ENCODE measurements at places on chromosomes 2 and 18.
A peak's percentile ranks its signal among the peaks of the same experiment; 100 is the strongest.

DNA sequence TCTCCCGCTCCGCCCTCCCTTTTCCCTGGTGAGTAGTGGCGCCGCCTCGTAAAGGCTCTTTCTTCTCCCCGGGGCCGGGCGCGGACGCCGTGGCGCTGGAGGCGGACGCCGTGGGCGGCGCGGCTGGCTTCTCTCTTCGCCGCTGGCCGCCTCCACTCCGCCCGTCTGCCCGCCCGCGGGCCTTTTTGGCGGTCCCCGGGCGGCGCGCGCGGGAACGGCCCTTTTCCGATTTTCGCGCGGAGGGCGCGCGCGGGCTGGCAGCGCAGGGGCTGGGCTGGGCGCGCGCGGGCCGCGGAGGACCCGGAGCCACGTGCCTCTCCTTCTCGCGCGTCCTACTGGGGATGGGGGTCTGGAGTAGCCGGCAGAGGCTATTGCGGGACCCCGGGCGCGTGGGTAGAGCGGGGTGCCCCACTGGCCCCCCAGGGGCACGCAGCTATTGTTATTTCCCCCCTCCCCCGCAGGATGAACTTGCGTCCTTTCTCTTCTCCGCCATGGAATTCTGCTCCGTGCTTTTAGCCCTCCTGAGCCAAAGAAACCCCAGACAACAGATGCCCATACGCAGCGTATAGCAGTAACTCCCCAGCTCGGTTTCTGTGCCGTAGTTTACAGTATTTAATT lies 472 bp downstream of the SLC20A1 start:
- peak; percentile 49 for DNase-seq

DNA sequence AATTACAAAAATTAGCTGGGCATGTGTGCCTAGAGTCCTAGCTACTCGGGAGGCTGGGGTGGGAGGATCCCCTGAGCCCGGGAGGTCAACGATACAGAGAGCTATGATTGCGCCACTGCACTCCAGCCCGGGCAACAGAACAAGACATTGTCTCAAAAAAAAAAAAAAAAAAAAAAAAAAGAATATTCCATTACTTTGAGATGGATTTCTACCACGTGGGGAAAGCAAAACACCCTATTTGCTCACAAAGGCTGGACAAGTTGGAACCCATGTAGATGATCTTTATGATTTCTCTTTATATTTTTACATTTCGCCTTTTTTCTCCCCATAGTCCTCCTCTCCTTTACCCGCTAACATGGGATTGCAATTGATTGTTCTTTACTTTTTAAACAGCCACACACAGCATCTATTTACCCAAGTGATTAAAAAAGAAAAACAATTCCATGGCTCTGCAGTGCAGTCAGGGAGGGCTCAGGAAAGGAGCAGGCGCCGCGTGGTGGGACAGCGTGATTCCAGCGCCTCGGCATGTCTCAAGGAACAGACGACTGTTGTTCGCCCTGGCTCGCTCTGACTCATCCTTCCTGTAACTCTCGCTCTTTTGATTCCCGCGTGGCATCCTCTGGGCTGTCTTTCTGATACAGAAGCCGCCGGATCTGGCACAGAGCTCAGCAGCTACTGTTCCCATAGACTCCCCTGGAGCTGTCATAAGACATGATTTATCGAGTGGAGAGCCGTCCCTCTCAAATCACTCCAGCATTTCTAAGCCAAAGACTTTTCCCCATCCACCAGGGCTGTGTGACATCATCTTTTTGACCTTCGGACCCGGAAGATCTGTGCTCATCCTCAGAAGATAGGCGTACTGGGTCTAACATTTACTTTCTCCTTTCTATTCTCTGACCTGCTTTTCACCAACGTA lies 230.4 kb upstream of the AGAP1 start:
- DNase-seq, result no peak

- DNase-seq, result no peak
These were observed 36.4 kb upstream of the TBR1 start for GRCh38 chr2:161379740-161380139.

DNA sequence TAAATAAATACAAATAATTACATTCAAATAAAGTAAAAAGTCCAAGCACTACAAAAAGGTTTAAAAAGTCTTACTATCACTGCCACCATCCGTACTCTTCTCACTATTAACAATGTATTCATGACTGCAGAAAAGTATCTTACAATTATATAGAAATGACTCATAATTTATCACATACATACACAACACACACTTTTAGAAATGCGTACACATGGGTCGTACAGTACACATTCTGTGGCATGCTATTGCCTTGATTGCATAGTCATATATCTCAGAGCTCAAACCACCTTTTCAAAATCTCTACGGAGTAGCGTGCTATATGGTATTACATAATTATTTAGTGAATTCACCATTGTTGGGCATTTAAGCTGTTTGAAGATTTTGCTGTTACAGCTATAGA lies 41.6 kb upstream of the ANXA4 start:
- DNase-seq, result no peak

- DNase-seq, result no peak
These were observed 55.2 kb upstream of the FAM136A start for GRCh38 chr2:70356941-70357683.

DNA sequence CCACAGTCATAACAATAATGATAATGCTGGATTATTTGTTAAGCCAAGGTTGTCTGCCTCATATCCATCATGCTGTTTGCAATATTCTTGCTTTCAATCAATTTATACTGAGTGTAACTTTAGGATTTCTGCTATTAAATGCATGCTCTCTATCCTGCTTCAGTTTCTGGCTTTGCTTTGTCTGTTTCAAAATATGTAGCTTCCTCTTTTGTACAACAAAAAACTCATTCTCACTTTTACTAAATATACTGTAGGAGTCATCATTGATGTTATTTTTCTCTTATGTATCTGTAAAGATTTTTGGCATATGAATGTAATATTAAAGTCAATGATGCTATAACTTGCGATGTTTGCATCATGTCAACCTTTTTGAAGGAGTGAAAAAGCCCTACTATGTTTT lies 149.3 kb downstream of the GPD2 start:
- DNase-seq, result no peak

DNA sequence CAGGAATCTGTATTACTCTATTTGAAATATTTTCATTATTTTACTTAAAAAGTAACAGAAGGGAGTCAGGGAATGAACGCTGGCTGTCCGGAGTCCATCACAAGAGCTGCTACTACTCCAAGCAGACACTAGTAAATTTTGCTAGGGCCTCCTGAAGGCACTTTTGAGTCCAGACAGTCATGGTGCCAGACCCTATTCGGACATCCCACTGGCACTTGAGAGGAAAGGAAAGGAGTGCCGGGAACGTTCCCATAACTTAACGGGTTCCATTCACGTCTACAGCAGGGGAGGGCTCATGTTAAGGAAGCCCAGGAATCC lies 563 bp upstream of the GMCL1 start:
- no peak for DNase-seq

DNA sequence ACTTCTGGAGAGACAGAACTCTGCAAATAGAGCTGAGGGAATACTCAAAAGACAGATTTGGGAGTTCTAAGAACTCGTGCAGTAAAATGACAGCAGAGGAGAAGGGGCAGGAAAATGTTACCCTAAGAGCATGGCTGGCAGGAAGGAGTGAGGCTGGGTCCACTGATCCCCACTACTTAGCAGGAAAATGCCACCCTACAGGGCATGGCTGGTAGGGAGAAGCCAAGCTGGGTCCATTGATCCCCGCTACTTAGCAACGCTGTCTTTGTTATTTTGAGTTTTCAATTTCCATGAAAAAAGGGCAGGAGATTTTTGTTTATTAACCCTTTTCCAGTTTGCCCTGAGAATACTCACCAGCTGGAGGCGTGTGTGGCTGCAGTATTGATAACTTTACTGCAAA lies 100.3 kb upstream of the TMEM200C start:
- DNase-seq, result no peak

GRCh38 chr18:52816121-52816520 lies 476.1 kb downstream of the DCC start:
- DNase-seq, result no peak

DNA sequence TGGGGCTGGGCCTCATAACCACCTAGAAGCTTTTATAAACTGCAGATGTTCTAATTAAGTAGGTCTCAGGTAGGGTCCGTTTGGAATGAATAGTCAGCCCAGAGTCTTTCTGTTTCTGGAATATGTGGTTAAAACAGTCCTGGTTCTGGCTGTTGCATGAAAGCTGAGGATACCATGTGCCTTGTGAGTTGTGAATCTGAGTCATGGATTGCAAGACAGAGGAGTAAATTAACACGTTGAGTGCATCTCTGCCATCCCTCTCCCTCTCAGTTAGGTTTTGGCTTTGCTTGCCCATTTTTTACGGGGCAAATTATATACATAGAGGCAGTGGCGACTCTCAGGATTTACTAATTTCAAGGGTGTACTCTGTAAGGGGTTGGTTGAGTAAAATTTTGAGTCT lies 59.1 kb downstream of the NCK2 start:
- no peak for DNase-seq

DNA sequence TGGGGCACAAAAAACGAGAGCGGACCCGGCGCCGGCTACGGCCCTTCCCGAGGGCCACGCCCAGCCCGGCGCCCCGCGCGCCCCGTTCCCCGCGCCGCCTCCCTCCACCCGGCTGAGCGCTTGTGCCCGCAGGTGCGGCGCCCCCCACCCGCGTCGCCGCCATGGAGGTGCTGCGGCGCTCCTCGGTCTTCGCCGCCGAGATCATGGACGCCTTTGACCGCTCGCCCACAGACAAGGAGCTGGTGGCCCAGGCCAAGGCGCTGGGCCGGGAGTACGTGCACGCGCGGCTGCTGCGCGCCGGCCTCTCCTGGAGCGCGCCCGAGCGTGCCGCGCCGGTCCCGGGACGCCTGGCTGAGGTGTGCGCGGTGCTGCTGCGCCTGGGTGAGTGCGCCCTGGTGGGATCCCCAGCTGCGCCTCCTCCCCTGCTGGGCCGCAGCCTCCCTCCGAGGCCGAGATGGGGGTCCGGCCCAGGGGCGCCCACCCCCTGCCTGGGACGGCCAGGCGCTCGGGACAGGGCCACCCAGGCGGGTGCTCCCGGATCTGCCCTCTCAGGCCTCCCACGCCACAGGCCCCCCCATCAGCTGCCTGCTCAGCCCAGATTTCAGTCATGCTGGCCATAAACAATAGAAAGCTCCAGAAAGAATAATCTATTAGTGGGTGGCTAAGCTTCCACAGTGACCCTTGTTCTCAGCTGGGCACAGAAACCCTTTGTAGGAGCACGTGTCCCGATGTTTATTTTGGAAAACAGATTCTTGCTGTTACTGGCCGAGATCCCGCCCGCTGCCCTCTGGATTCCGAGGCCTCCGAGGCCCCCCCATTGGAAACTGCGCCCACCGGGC lies 997 bp downstream of the BOK start:
- DNase-seq, result no peak

- peak; percentile 65 for DNase-seq
These were observed 15.3 kb downstream of the CHRNA1 start for GRCh38 chr2:174748948-174749347.

GRCh38 chr2:15890936-15891905 lies 49.1 kb upstream of the MYCN start:
- DNase-seq, result no peak

- DNase-seq, result no peak
These were observed 115.6 kb upstream of the AGAP1 start for GRCh38 chr2:235378246-235378645.

- no peak for DNase-seq
These were observed 6.4 kb downstream of the TRAK2 start for GRCh38 chr2:201444746-201445465.

GRCh38 chr2:142478206-142478605 lies 347.4 kb upstream of the LRP1B start:
- DNase-seq, result no peak

- no peak for DNase-seq
These were observed 13.4 kb downstream of the STAMBP start for GRCh38 chr2:73841912-73842738.

DNA sequence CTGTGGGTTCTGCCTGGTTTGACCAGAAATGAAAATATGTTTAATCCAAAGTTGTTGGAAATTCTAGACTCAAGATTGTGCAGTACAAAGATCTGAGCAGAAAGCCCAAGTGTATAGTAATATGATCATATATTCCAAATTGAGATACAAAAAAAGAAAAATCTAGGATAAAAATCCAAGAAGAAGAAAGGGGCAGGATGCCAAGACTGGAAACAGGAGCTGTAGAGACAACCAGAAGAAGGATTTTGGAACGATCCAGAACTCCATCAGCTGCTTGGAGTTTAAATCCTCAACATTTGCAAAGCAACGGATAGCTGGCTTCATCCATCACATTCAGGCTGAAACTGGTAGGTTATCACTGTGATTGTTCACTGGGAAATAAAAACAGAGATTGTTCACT lies 333.6 kb upstream of the UBE2E3 start:
- DNase-seq, result no peak

DNA sequence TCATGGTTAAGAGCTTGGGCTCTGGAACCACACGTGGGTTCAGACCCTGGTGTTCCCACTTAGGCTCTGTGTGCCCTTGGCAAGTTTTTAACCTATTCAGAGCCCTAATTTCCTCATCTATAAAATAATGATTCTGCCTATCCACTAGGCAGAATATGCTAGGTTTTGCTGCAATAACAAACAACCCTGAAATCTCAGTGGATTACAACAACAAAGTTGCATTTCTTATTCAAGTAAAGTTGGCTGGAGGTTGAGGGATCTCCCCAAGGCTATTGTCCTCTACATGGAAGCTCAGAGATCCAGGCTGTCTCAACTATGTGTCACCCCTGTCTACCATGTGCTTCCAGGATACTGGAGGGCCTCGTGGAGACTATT lies 275.4 kb upstream of the SIX2 start:
- DNase-seq, result no peak

- DNase-seq, result no peak
These were observed 164.6 kb upstream of the RMP24 start for GRCh38 chr18:35807811-35808335.

DNA sequence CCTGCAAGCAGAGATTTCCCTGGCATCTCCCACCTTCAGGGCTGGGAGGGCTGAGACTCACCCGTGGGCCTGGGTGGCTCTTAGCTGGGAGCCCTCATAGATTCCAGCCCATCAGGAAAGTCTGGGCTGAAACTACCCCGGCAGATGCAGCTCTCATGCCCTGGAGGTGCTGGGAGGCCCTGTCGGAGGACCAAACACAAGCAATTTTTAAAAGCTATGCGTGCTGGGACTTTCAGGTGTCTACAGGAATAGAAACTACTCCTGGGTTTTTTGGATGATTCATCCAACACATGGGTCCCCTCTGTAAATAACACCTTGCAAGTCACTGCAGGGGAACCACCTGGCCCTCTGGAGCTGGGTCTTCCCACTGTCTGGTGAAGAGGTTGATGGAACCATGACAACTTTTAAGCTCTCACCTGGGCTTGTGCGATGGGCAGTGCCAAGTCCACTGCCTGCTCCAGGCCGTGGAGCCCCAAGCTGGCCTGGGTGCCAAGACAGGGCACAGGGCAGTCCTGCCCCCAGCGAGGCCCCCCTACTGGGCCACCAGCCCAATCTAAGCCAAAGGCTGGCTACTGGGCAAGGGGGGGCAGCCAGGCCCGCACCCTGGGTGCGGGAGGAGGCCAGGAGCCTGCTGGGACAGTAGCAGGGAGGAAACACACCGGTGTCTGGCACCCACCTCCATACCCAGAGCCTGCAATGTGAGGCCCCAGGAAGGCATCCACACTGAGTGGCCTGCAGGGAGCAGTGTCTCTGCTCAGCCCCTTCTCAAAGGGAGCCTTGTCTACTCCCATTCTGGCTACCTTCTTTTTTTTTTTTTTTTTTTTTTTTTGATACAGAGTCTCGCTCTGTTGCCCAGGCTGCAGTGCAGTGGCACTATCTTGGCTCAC lies 1.1 kb upstream of the GPR55 start:
- peak; percentile 37 for DNase-seq

Measured in stimulated activated CD4-positive, alpha-beta T cell treated with anti-CD3 and anti-CD28 coated beads, Interleukin-12 subunit alpha, Interleukin-12 subunit beta, amount 100 ng/mL, for 4 hours (primary cell).